ENCODE measurements at places on chromosomes 2 and 18.

GRCh38 chr2:8469709-8470493 is 212.0 kb upstream of the ID2 start:
- no peak for DNase-seq

DNA sequence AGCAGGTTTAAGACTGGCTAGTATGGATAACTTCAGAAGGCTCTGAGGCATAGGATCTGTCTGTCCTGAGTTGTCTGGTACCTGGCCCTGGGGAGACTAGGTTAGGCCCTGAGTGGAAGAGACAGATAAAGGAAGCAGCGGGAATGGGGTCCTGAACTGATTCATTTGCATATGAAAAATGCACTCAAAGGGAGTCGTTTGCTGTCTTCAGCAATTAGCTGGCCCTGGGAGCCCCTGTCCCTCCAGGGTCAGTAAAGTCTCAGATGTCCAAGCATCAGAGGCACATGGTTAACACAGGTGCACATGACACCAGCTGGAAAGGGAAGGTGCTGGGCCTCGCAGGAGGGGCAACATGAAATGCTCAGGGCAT is 172.4 kb downstream of the ACOXL start:
- DNase-seq, result no peak

DNA sequence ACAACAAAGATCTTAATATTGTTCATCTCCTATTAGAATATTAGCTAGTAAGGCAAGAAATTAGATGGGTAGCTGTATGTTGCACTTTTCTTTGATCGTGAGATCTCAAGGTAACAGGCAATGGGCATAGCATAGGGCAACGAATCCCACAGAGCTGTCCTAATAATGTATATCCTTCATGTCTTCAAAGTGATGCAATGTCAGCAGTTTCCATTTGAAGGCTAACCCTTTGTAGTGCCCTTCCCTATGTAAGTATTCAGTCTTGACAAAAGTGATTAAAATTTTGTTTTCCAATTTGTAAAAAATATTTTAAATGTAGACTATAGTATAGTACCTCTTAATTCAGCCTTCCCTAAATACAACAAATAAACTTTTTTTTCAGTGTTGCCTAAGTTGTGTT is 112.5 kb downstream of the PKP4 start:
- no peak for DNase-seq

GRCh38 chr2:48566592-48567310 is 36.8 kb downstream of the STON1 start:
- no peak for DNase-seq

GRCh38 chr2:27082773-27083409 is 3.7 kb upstream of the KHK start:
- DNase-seq, result no peak

GRCh38 chr2:188631037-188631809 is 339.5 kb downstream of the GULP1 start:
- no peak for DNase-seq

- DNase-seq, result peak; percentile 31
These were observed 40.8 kb upstream of the RPRM start for GRCh38 chr2:153519257-153519875.

GRCh38 chr2:49950646-49951045 is 796.3 kb upstream of the FSHR start:
- no peak for DNase-seq

DNA sequence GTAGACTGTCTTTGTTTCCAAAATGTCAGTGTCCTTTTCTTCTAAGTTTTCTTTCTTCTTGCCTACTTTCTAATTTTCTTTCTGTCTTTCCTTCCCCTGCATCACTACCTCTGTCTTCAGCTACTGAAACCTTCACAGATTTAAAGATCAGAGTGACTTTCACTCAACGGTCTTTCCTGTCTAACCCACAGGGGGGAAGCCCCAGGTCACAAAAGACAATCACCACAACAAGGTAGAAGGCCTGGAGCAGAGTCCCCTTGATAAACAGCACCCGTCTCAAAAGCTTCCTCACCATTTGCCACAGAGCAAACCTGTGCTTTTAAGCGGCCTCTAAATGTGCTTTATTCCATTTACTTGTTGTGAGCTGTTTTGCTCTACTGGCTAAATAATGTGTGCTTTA is 665.4 kb downstream of the BCL11A start:
- no peak for DNase-seq

- no peak for DNase-seq
These were observed 137.3 kb downstream of the MYCN start for GRCh38 chr2:16077601-16078000.

GRCh38 chr18:34514238-34514637 is 195.9 kb upstream of the DTNA start:
- no peak for DNase-seq

GRCh38 chr2:11530864-11531465 is 2.9 kb upstream of the GREB1 start:
- no peak for DNase-seq

DNA sequence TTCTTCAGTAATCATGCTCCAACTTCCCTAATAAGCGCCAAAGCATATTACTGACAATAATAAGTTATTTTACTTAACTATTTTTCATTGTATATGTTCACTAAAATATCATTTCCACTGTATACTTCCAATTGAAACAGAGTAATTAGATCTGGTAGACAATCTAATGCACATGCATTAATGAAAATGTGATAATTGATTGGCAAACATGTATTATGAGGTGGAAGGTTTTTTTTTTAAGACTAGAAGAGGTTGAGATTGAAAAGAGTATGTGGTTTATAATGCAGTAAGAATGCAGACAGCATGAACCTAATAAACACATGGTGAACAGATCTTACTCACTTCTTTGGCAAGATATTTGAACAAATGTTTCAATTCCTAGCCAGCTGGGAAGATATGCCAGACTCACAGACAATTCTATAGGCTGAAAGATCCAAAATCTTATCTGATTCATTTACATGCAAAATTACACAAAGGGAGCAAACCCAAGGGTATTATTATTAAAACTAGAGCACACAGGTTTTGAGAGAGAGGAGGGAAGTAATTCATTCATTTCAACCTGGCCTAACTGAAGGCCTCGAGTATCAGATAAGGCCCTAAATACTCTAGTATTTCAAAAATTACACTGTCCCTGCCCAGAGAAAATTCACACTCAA is 2.8 kb downstream of the NCKAP1 start:
- DNase-seq, result peak; percentile 74

DNA sequence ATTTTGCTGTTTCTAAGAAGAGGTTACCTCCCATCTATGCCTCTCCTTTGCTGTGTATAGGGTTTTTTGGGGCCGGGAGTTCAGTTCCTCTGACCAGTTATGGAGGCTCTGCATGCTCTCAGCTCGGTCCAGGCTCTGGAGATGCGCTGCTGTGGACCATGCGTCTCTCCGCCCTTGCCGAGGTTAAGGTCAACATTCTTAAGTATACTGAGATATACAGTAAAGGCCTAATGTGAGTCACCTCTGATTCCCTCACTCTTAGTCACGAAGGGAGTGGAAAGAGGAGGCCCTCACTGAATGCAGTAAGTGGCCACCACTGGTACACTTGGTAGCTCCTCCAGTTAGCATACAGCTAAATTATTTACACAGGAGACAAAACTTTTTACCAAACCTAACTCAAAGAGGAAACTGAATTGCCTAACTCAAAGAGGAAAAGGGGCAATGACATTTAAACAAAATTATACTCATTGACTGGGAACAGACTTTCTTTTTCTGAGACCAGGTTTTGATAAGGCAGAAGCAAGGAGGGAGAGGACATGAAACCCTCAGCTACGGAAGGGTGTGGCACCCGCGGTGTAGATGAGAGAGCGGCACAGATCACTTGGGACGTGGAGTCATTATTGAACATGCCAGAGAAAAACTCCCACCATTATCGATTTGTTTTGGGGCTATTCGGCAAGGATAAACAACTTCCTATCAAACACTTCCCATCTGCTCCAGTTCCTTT is 98.7 kb downstream of the COPS8 start:
- DNase-seq, result peak; percentile 81
